ENCODE measurements at places on chromosomes 1 and 21. TPM values are rescaled to one million over a fixed set of nuclear protein-coding genes. Genes with fewer than 3 reads are reported as not detected.
A peak's percentile ranks its signal among the peaks of the same experiment; 100 is the strongest.

DNA sequence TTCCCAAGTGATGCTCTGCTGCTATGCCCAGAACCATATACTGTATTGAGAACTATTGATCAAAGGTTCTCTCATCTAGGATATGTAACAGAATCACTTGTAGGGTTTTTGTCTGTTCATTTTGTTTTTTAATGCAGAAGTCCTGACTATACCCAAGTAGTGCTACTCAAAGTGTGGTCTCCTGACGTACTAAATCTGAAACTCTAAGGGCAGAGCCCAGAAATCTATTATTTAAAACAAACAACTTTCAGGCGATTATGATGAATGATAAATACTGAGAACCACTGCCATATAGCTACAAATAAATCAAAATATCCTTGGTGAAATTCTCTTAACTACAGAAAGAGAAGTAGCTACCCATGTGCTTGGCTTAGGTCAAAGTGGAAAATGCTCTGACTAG lies 10.1 kb downstream of the ZZZ3 start:
- H3K27ac ChIP-seq, result no peak overlapping the region
- H3K27me3 ChIP-seq, result no peaks in the 10 kb centered on the region
- H3K4me3 ChIP-seq, result no peak overlapping the region
- peaks cover 8% of the 10 kb centered on the region for H3K4me1 ChIP-seq

DNA sequence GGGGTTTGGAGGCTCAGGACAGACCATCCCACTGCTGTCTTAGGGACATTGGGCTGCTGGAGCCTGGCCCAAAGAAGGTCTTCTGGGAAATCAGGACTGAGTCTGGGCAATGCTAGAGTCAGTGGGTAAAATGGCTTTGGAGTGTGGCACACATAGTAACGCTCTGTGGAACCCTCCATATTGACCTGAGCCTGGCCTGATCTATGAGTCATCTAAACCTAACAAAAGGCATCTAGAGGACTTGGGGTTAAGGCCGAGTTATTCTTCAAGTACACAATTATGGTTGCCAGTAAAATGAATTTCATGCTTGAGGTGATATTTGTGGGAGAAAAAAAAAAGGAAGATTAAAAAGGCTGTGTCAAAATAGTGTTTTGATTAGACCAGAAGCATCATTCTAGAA lies 77.7 kb downstream of the ST6GALNAC5 start:
- no peaks in the 10 kb centered on the region for H3K4me1 ChIP-seq
- H3K27me3 ChIP-seq, result no peaks in the 10 kb centered on the region
- DNase-seq, result no peak
- no peak overlapping the region for H3K27ac ChIP-seq
- no peaks in the 10 kb centered on the region for H3K36me3 ChIP-seq
- no peak overlapping the region for H3K4me3 ChIP-seq

GRCh38 chr1:33997127-33998036 lies 133.5 kb downstream of the HMGB4 start:
- no peak overlapping the region for H3K27ac ChIP-seq
- no peaks in the 10 kb centered on the region for H3K27me3 ChIP-seq
- H3K4me3 ChIP-seq, result no peak overlapping the region
- no peaks in the 10 kb centered on the region for H3K36me3 ChIP-seq

GRCh38 chr1:115828101-115829022 lies 12.6 kb downstream of the NHLH2 start:
- peak overlapping the region; percentile 50 for H3K4me3 ChIP-seq
- no peaks in the 10 kb centered on the region for H3K36me3 ChIP-seq
- peaks cover 21% of the 10 kb centered on the region for H3K27me3 ChIP-seq
- H3K4me1 ChIP-seq, result peaks cover 15% of the 10 kb centered on the region
- peak; percentile 71 for DNase-seq

DNA sequence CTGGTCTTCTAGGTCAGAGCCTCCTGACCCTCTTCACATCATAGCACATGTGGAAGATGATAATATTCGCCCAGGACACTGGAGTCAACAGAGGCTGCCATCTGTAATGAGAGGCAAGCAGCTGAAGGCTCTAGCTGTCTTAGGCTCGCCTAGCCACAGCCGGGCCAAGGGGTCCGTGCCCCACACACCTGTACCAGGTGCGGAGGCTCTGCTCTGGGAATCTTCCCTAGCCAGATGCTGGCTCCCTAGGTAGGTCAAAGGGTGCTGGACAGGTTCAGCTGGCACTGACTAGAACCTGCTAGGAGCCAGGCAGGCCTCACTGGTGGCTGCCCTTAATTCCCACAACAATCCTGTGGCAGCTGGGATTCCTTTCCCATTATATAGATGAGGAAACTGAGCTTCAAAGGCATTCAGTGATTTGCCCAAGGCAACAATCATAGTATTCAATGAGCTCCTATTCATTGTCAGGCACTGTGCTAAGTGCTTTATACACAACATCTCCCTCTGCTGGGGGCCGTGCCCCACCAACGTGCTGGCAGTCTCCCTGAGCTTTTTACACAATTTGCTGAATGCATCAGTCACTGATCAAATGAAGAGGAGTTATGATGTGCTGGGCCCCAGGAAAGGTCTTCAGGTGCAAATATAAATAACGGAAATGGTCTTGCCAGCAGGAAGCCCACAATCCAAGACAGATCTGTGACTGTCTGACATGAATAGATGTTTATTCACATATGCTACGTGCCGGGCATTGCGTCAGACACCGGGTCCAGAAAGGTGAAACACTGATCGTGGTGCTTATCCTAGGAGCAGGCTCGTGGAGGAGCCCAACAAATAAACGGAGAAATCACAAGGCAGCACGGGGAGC lies 58.0 kb downstream of the DDX20 start:
- H3K27me3 ChIP-seq, result no peaks in the 10 kb centered on the region
- H3K4me1 ChIP-seq, result no peaks in the 10 kb centered on the region
- H3K36me3 ChIP-seq, result no peaks in the 10 kb centered on the region
- DNase-seq, result no peak
- no peak overlapping the region for H3K4me3 ChIP-seq

DNA sequence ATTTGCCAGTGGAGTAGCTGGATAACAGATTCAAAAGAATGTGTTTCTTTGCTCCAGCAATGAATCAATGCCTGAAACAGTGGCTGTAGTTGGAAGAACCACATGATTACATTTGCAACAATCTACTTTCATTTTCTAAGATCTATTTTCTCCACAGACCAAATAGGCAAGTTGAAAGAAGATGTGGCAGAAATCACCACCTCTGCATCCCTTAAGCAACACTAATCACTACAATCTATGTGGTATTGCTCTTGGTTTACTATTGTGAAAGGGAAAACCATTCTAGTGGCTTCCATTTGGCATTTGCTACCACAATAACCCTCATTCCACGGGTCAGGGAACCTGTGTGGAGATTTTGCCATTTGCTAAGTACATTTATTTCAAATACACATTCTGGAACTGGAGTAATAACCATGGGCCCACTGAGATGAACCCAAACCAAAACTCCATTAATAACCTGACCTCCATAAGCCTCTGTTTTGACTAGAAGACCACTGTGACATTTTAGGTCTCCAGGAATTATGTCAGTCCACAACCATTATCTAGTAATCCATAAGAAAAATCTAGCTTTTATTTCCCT lies 66.3 kb downstream of the C1orf185 start:
- no peaks in the 10 kb centered on the region for H3K27me3 ChIP-seq
- no peaks in the 10 kb centered on the region for H3K36me3 ChIP-seq
- no peak overlapping the region for H3K27ac ChIP-seq
- no peaks in the 10 kb centered on the region for H3K4me1 ChIP-seq

- H3K27ac ChIP-seq, result no peak overlapping the region
- no peaks in the 10 kb centered on the region for H3K36me3 ChIP-seq
- no peak for DNase-seq
- no peak overlapping the region for H3K4me3 ChIP-seq
- no peaks in the 10 kb centered on the region for H3K4me1 ChIP-seq
- no peaks in the 10 kb centered on the region for H3K27me3 ChIP-seq
Measured at GRCh38 chr1:109521002-109521951, 11.8 kb upstream of the AMIGO1 start.

- H3K27me3 ChIP-seq, result no peaks in the 10 kb centered on the region
- H3K36me3 ChIP-seq, result no peaks in the 10 kb centered on the region
- DNase-seq, result no peak
- no peaks in the 10 kb centered on the region for H3K4me1 ChIP-seq
- no peak overlapping the region for H3K27ac ChIP-seq
- no peak overlapping the region for H3K4me3 ChIP-seq
Measured at GRCh38 chr1:237619553-237619952, 271.2 kb downstream of the ZP4 start.

- no peaks in the 10 kb centered on the region for H3K4me1 ChIP-seq
- H3K36me3 ChIP-seq, result no peaks in the 10 kb centered on the region
- no peak for DNase-seq
- H3K27ac ChIP-seq, result no peak overlapping the region
Measured at GRCh38 chr1:204001166-204001901, 71.6 kb upstream of the SOX13 start.

DNA sequence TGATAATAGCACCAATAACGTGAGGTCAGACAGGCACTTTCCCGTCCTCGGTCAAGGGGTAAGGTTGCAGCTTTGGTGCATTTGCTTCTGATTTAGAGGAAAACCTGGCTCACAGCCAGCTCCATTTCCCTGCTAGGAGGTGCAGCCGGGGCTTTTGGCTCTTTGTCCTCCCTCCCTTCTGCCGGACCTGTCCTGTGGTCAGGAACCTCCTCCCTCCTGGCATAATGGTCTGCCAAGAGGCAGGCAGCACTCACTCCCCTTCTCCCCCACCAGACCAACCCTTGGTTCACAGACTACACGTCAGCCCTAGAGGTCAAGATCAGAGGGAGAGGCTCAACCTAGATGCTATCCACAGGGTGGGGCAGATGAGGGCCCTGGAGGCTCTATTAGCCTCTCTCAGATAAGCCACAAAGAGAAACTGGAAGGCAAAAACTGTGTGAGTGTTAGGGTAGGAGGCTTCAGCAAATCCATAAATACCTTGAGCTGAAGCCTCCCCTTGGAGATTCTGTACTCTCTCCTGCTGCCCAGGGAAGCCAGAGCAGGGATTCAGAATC lies 64.8 kb downstream of the PLXNA2 start:
- DNase-seq, result no peak
- no peak overlapping the region for H3K4me3 ChIP-seq
- H3K4me1 ChIP-seq, result peaks cover 73% of the 10 kb centered on the region
- no peaks in the 10 kb centered on the region for H3K27me3 ChIP-seq
- H3K36me3 ChIP-seq, result no peaks in the 10 kb centered on the region

GRCh38 chr1:119008483-119009311 lies 20.6 kb upstream of the TBX15 start:
- H3K27ac ChIP-seq, result no peak overlapping the region
- DNase-seq, result no peak
- no peaks in the 10 kb centered on the region for H3K36me3 ChIP-seq
- H3K4me1 ChIP-seq, result peaks cover 21% of the 10 kb centered on the region
- peak overlapping the region; percentile 30 for H3K4me3 ChIP-seq

DNA sequence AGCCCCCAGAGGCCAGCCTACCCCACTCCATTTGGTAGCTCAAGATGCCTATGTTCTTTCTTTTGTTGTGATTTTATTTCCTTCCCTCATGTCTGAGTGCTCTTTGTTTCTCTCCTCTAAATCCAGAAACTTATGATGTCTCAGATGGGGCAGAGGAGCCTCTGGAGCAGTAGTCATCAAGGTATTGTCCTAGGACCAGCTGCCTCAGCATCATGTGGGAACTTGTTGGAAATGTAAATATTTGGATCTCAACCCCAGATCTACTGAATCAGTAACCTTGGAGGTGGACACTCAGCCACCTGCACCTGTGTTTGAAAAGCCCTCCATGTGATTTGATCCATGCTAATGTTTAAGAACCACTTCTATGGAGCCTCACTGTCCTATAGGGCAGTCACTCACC lies 593.1 kb upstream of the PLXNA2 start:
- no peaks in the 10 kb centered on the region for H3K27me3 ChIP-seq
- H3K36me3 ChIP-seq, result no peaks in the 10 kb centered on the region
- H3K27ac ChIP-seq, result no peak overlapping the region
- DNase-seq, result no peak
- H3K4me1 ChIP-seq, result no peaks in the 10 kb centered on the region
- no peak overlapping the region for H3K4me3 ChIP-seq

DNA sequence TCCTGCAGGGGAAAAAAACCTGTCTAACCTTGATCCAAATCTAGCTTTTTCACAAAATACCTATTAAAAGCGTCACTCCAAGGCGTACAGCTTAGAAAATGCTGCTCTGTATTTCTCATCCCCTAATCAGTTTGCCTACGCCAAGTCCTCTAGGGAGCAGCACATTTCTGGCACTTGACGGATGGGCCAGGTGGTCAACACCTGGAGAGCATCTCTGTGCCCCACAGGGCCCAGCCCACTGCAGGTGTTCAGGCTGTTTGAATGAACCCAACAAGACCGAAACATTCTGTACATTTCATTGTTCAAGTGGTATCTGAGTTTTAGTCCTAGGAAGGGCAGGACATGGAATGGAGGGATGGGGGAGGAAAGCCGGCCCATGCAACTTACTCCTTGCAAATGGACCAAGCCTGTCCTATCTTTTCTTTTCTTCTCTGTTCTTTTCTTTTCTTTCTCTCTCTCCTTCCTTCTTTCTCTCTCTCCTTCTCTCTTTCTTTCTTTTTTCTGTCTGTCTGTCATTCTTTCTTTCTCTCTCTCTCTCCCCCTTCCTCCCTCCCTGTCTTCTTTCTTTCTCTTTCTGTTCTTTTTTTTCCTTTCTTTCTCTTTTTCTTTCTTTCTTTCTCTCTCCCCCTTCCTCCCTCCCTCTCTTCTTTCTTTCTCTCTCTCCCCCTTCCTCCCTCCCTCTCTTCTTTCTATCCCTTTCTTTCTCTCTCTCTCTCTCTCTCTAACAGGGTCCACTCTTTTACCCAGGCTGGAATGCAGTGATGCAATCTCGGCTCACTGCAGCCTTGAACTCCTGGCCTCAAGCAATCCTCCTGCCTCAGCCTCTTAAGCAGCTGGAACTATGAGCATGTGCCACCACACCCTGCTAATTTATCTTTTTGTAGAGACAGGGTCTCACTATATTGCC lies 29.1 kb downstream of the IGFN1 start:
- no peaks in the 10 kb centered on the region for H3K36me3 ChIP-seq
- no peak overlapping the region for H3K4me3 ChIP-seq
- no peak overlapping the region for H3K27ac ChIP-seq

DNA sequence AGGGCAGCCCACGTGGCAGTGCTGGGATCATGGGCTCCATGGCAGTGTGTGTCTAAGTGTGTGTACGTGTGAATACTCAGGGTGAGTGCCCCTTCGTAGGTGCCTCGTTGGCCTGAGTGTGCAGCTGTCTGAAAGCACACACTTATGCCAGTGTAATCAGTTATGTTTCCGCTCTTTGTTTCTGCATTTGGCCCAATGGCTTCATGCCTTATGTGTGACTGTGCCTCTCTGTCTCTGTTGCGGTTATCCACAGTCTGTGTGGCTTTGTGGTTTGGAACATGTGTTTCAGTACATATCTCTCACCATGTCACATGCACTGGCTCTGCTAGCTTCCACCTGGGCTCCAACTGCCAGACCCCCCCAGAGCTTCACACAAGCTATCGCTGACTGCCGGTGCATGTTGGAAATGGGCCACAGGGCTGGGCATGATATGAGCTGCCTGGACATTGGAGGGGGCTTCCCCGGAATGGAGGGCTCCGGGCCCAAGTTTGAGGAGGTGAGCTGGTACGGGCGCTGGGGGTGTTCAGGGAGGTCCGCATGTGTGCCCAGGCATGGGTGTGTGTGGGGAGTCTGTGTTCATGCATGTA lies 70.3 kb upstream of the TINAGL1 start:
- H3K4me3 ChIP-seq, result no peak overlapping the region
- no peak for DNase-seq
- peaks cover 5% of the 10 kb centered on the region for H3K27me3 ChIP-seq
- H3K36me3 ChIP-seq, result no peaks in the 10 kb centered on the region
- H3K27ac ChIP-seq, result no peak overlapping the region

Gene SCAF4
- 32.7 TPM for total RNA-seq

Gene GPR37L1
- 0.06 TPM for total RNA-seq

Gene OR2L2
- total RNA-seq, result 0.14 TPM

Gene OR2T29
- total RNA-seq, result not detected

Gene NR5A2
- 8.1 TPM for total RNA-seq

Measured in upper lobe of right lung (tissue), 1 donor.